NCI-H1048 (cell line): ENCODE measurements at places on chromosomes 4 and X.

DNA sequence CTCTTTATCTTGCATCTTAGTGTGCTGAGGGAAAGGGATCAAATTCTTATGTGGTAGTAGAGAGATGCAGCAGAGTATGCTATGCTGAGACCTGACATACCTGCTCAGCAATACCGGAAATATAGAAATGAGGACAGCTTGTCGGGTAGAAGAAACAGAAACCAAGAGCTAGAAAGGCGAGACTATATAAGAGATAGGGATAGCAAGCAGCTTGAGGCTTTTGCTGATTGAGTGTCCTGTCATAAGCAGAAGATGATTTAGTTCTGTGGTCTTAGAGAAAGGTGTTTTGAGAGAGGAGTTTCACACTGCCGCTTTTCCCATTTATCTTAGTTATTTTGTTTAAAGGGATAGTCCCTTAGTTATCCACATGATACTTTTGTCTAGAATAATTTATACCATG lies 31.7 kb downstream of the USP9X start:
- no peak for DNase-seq

- DNase-seq = peak; percentile 1
Measured at GRCh38 chr4:48315728-48316630, 25.4 kb upstream of the SLAIN2 start.

- DNase-seq = no peak
Measured at GRCh38 chr4:151238477-151238876, 38.5 kb upstream of the PRSS48 start.

GRCh38 chr4:113383111-113383785 lies 333.8 kb downstream of the ANK2 start:
- no peak for DNase-seq

- no peak for DNase-seq
Measured at GRCh38 chrX:70470850-70471289, 26.2 kb downstream of the DLG3 start.

DNA sequence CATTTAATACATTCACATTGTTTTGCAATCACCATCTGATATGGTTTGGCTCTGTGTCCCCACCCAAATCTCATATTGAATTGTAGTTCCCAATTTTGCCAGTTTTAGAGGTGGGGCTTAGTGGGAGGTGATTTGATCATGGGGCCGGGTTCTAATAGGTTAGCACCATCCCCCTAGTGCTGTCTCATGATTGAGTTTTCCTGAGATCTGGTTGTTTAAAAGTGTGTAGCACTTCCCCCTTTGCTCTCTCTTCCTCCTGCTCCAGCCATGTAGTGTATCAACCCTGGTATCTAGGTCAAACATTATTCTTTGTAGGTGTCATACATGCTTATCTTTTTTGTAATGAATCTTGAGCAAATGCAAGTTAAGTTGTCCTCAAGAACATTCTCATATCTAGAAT lies 83.3 kb upstream of the KIT start:
- DNase-seq = no peak

DNA sequence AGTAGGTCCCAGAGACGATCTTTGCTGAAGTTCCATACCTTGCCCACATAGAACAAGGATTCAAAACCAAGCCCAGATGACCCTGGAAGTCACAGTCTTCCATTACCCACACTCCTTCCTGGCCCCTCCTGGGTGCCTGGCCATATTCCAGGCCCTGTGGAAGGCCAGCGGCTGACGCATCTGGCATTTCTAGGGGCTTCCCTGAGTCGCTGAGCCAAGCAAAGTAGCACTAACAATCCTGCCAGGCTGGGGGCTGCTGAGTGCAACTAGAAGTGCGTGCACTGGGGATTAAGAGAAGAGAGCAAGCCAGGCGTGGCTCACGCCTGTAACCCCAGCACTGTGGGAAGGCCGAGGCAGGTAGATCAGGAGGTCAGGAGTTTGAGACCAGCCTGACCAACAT lies 175.2 kb upstream of the CPEB2 start:
- DNase-seq = no peak

- no peak for DNase-seq
Measured at GRCh38 chrX:55919367-55920221, 202.0 kb downstream of the RRAGB start.

DNA sequence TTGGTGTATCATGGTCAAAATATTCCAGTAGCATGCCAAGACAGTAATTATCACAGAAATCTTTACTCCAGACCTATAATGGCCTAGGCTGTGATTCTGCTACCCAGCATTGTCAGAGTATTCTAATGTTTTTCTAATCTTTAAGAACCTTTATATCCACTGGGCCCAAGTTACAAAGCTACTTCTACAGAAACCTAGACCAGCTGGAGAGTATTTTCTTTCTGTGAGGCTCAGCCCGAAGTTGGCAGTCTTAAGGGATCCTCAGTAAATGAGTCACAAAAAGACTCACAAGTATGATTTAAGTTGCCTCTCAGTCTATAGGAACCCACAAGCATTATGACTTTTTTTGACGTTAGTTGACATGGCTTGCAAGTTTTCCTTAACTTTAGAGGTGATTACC lies 638.5 kb upstream of the FAM241A start:
- DNase-seq = no peak

DNA sequence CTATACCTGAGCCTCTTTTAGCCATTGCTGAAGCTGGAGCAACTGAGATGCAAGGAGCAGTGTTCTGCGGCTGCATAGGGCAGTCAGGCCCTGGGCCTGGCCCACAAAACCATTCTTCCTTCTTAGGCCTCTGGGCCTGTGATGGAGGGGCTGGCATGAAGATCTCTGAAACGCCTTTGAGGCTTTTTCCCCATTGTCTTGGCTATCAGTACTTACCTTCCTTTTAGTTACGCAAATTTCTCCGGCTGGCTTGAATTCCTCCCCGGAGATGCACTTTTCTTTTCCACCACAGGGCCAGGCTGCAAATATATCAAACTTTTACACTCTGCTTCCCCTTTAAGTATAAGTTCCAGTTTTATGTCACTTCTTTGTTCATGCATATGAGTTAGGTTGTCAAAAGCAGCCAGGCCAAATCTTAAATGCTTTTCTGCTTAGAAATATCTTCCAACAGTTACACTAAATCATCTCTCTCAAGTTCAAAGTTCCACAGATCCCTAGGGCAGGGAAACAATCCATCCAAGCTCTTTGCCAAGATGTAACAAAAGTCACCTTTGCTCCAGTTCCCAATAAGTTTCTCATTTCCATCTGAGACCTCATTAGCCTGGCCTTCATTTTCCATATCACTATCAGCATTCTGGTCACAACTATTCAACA lies 194.4 kb upstream of the PCDH7 start:
- no peak for DNase-seq

DNA sequence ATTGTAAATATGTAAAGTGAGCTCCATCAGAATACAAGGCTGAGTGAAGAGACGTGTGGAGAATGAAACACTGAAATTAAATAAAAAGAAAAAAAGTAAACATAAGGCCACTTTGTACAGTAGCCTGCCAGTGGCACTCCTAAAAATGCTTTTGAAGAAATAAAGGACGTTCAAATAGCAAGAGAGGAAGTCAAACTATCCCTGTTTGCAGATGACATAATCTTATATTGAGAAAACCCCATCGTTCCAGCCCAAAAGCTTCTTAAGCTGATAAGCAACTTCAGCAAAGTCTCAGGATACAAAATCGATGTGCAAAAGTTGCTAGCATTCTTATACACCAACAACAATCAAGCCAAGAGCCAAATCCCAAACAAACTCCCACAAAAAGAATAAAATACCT lies 24.2 kb downstream of the RASSF6 start:
- no peak for DNase-seq

- DNase-seq = no peak
Measured at GRCh38 chr4:170849969-170850368, 760.2 kb upstream of the AADAT start.

GRCh38 chr4:83821493-83821892 lies 285.6 kb downstream of the GPAT3 start:
- DNase-seq = no peak
